ENCODE measurements at places on chromosomes 4 and X.

- DNase-seq: peak; percentile 51
Observed at GRCh38 chr4:3791910-3792542, 25.8 kb downstream of the ADRA2C start.

GRCh38 chr4:67037504-67038227 is 507.6 kb downstream of the CENPC start:
- no peak for DNase-seq

- peak; percentile 90 for DNase-seq
Observed at GRCh38 chr4:77852892-77853495, 9.6 kb upstream of the MRPL1 start.

DNA sequence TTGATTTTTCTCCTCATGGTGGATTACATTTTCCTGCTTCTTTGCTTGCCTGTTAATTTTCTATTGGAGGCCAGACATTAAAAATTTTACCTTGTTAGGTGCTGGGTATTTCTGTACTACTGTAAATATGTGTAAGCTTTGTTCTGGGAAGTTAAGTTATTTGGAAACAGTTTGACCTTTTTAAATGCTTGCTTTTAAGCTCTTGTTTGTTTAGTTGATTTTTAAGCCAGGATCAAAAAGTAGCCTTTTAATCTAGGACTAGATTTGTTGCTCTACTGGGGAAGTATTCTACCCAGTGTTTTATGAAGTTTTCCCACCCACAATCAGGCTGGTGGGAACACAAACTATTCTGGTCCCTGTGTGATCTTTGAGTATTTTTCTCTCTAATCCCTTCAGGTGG is 45.1 kb upstream of the OGT start:
- no peak for DNase-seq

DNA sequence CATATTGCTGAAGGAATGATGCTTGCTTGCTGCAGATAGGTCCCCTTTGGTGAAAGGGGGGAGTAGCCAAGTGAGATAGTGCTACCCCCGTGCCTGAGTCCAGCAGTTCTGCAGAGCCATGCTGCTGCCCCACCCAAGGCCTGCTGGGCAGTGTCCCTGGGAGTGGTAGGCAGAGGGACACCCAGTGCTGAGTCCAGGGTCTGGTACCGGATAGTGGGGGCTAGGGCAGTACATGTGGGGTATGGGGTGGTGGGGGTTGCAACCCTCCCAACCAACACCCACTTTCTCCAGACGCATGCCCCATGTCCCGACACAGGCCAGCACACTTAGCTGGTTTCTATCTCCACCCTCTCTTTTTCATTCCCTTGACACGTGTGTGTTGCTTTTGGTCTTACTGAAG is 62.0 kb upstream of the TLR2 start:
- DNase-seq: no peak

DNA sequence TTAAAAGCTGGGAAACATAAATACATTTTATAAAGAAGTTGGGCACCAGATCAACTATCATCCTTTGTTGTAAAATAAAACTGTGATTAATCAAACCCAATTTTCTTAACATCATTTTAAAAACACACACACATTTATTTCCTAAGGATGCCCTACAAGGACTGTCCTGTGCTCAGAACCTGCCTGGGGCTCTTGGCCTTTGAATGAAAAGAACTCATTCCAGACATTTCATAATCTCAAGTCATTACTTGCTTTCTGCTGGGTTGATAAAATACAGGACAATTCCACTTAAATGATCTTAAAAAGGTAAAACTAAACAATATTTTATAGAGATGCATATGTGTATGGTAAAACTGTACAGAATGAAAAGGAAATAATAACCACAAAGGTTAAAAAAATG is 2.8 kb downstream of the SH3D19 start:
- no peak for DNase-seq

DNA sequence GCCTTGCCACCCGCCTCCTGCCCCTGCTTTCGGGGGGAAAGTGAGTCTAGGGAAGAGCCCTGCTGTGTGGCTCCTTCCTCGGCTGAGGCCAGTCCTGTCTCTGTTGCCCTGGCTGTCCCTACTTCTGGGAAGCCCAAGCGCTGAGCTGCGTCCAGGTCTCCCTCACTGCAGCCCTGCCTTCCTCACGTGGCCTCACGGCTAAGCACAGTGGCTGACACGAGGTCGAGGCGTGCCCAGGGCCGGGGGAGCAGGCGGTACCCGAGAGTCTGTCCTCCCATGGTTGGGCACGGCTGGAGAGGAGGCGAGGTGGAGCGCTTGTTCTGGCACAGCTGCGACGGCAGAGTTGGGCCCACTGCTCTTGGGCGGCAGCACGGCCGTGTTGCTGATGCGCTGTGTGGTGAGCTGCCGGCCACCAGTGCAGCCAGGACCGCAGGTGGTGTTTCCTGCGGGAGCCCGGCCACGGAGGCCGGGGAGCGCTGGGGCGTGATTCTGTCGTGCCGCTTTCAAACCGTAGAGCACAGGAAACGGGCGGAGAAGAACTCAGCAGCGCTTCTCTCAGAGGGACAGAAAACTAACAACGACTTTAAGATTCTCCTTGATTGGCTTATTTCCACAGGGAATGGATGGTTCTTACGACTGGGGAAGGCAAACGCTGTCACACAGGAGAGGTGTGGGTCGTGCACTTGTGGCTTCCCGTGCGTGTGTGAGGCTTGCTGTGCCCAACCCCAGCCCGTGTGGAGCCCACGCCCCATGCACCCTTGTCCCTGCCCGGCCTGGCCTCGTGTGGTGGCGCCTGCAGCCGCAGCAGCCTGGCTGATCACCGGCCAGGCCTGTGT is 21.3 kb downstream of the MAEA start:
- DNase-seq: no peak

- DNase-seq: no peak
Observed at GRCh38 chr4:38609614-38610013, 54.4 kb upstream of the KLF3 start.

DNA sequence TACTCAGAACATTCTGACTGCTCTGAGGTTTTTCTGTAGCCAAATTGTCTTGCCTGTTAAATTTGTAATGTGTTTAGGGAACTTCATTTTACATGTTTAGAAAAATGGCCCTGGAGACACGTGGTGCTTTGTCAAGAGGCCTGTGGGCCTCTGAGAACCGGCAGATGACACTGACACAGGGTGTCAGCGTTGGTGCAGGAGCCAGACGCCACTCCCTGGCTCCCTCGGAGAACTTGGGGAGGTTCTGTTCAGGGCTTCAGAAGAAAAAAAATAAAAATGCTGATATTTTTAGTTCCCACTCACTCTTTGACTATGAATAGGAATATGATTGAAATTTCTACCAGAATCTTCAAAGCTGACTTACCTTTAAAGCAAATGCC is 190.9 kb upstream of the GATB start:
- no peak for DNase-seq

DNA sequence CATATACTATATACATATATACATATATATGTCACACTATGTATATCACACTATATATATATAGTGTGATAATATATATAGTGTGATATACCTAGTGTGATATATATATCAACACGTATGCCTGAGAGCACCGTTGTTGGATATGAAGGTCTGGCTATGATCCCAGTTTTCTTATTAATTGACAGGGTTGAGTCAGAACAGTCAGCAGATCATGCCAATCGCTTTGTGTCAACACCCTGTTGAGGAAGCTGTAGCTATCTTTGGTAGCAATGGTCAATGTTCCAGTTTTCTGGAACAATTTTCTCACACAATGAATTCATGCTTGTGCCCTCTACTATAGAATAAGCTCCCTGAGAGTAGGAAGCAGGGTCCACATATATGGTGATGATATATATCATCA is 496.0 kb upstream of the AGA start:
- DNase-seq: no peak

GRCh38 chr4:70705183-70706043 is 16.4 kb upstream of the RUFY3 start:
- DNase-seq: peak; percentile 78

- DNase-seq: no peak
Observed at GRCh38 chrX:12891915-12892506, 14.4 kb upstream of the TLR8 start.

DNA sequence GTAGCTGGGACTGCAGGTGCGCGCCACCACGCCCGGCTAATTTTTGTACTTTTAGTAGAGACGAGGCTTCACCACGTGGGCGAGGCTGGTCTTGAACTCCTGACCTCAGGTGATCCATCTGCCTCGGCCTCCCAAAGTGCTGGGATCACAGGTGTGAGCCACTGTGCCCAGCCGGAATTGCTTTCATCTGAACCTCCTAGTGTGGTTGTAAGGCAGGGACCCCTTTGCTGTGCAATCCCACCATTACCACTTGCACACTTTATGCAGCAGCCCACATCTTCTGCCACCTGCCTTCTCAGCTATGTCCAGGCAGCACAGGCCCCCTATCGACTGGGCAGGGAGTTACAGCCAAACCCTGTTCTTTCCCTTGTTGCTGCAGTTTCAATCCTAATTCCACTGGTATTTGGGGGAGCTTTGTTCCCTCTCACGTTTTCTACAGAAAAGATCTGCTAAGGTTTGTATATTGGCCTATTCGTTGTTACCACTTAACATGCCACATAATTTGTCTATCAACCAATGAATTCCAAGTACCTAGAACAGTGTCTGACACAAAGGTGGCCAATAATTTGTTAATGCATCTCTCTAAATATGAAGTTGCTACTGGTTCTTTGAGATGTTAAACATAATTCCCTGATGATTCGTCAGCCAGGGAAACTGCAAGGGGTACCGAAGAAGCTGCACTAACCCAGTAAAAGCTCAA is 6.5 kb downstream of the RPL39 start:
- DNase-seq: peak; percentile 68

GRCh38 chr4:151796106-151796505 is 35.3 kb upstream of the GATB start:
- no peak for DNase-seq

- DNase-seq: no peak
Observed at GRCh38 chr4:37160653-37161052, 83.9 kb upstream of the NWD2 start.

DNA sequence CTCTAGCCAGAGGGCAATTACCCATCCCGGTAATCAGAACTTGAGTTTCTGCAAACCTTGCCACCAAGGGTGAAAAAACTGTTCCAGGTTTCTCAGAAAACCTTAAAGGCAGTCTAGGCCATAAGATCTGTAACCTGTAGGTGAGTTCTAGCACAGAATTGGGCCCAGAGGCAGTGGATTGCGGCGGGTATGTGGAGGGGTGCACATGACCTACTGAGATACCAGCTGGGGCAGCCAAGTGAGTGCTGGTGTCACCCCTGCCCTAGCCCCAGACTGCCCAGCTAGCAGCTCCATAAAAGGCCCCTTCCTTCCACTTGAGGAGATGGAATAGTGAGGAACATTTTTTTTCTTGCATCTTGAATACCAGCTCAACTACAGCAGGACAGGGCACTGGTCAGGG is 176.7 kb downstream of the SMARCA1 start:
- DNase-seq: no peak

- no peak for DNase-seq
Observed at GRCh38 chr4:29320947-29321620, 1399.1 kb upstream of the PCDH7 start.

DNA sequence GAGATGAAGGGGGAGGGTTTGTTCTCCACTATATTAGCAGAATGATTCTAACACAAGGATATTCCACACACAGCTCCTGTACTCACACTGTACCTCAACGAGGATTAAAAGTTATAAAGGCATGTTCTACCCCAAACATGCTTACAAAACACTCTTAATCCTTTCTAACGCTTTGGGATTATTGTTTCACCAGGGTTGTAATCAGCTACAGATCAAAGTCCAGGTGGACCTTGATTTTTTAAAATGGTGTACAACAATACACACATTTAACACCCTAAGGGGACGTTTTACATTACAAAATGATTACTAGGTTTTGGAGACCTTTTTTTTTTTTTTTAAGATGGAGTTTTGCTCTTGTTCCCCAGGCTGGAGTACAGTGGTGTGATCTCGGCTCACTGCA is 50.3 kb upstream of the MAP3K15 start:
- no peak for DNase-seq

GRCh38 chr4:184825141-184825895 is 450 bp downstream of the ACSL1 start:
- peak; percentile 65 for DNase-seq

DNA sequence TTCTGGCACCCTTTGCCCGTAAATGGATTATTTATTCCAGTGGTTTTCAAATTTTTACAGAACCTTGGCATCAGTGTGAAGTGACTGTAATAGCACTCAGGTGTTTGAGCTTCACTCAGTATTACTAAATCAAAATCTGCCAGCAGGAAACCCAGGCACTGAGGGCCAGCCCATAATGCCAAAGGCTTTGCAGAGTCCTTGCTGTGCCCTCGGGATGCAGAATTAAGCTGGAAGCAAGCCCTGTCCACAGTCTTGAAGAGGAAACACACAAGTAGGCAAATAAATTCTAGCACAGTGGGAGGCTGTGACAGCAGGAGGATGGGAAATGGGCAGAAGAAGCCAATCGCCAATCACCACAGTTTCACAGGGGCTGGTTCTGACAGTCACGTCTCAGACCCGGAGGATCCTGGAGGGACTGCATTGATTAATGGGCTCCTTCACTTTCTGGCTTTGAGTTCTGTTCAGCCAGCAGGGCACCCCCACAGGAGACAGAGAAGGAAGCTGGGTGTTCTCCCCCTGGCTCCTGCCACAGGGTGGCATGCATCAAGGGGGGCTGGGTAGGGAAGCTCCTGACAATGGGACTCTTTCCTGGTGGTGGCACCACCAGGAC is 138.8 kb downstream of the MTNR1A start:
- DNase-seq: no peak

DNA sequence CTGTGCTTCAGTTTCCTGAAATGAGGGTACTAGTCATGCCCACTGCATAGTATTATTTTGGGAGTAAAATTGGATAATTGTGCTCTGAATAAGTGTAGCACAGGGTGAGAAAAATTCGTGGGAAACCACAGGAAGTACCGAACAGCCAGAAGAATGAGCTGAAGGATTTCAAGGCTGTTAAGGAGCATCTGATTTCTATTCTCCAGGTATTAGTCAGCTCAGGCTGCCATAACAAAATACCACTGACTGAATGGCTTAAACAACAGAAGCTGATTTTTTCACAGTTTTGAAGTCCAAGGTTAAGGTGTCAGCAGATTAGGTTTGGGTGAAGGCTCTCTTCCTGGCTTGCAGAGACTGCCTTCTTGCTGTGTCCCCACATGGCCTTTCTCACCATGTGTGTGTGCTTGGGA is 41.9 kb downstream of the WWC2 start:
- no peak for DNase-seq

DNA sequence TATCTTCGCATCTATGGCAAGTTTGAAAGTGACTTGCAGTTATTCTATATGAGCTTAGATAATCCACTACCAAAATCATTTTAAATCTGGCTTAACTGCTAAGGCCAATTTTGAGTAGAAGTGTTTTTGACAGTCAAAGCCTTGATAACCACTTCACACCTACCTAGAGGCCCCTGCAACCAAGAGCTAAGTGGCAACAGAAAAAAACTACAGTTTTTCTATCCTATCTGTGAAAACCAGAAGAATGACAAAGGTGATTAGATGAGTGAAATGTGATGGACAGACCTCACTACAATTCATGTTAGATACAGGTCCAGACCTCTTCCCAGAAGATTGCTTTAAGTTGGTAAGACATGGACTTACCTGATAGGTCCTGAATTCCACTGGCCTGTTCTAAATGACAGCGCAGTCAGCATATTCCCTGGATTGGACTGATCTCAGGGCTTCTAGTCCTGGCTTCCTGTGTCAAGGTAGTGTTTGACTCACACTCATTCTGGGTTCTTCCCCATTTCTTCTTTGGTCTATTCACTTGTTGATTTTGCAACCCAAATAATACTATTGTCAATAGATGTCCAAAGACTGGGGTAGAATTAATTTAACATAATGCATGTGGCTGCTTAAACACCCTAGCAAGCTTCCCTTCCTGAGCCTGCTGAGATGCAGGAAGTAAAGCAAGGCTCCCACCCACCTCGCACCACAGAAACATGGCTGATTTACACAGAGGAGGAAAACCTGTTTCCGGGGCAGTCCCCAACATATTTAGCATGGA is 65.1 kb downstream of the PPP3CA start:
- peak; percentile 48 for DNase-seq

- DNase-seq: no peak
Observed at GRCh38 chr4:86965019-86965976, 30.5 kb downstream of the AFF1 start.

Measured in activated CD8-positive, alpha-beta memory T cell treated with anti-CD3 and anti-CD28 coated beads, Interleukin-2, amount 10 ng/mL, durations not matched to agents 7 days and 5 days (primary cell).